Mesendoderm (in vitro differentiated cells): ENCODE measurements at places on chromosomes 13 and 19.

DNA sequence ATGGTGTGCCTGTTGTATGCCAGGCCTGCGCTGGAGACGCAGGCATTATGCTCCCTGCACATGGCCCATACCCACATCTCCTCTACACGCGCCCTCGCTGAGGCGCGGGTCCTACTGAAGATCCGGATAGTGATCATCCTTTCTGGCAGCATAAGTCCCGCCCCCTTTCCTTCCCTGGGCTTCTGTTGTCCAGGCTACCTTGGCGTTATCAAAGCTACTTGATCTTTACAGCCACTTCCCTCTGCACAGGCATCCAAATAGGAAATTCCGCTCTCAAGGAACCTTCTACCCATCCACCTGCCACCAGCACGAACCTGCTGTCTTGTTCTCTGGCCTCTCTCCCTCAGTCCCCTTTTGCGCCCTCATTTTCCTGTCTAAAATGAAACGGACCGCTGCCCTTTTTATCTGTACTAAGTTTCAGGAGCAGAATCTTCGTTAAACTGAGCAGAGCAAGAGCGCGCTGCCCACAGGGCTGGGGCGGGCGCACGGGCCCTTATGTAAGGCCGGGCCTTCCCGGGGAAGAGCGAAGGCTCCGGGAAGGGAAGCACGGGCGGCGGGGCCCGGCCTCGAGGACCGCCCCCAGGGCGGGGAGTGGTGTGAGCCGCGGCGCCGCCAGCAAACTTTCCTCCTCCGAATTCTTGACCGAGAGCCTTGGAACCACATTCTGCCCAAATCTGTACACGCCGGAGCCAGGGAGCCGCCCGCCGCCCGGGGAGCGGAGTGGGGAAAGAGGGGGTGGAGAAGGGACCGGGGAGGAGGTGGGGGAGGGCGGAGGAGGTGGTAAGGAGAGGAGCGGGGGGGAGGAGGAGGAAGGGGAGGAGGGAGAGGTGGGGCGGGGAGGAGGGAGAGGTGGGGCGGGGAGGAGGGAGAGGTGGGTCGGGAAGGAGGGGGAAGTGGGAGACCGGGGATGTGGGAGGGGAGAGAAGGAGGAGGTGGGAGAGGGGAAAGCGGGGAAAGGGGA lies 920 bp upstream of the UBE2L5 start:
- H3K27ac ChIP-seq: peak overlapping the region; percentile 94
- peak; percentile 83 for DNase-seq
- no peaks in the 10 kb centered on the region for H3K36me3 ChIP-seq
- peaks cover 3% of the 10 kb centered on the region for H3K4me1 ChIP-seq

DNA sequence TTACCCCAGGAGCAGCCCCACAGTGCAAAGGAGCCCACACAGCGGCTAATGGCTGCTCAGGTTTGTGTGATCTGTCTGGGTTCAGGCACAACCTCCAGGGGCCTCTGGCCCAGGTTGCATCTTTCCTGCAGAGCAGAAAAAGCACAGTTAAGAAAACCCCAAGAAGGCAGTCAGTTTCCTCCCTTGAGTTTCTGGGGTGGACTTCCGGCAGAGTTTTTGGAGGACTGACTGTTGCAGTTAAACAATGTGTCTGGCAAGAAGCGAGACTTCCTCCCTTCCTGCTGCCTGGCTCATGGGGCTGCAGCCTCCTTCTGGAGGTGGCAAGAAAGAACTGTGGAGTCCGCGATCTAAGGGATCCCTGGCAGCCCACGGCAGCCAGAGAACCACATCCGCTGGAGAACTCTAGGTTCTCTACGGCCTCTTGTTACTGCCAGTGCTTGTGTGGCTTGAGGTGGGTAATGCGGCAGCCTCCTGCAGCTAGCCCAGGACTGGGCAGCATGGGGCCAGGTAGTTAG lies 114.4 kb downstream of the ZDHHC20 start:
- no peaks in the 10 kb centered on the region for H3K27me3 ChIP-seq
- DNase-seq: no peak
- H3K4me1 ChIP-seq: no peaks in the 10 kb centered on the region
- H3K4me3 ChIP-seq: no peak overlapping the region
- no peak overlapping the region for H3K27ac ChIP-seq
- no peaks in the 10 kb centered on the region for H3K36me3 ChIP-seq

DNA sequence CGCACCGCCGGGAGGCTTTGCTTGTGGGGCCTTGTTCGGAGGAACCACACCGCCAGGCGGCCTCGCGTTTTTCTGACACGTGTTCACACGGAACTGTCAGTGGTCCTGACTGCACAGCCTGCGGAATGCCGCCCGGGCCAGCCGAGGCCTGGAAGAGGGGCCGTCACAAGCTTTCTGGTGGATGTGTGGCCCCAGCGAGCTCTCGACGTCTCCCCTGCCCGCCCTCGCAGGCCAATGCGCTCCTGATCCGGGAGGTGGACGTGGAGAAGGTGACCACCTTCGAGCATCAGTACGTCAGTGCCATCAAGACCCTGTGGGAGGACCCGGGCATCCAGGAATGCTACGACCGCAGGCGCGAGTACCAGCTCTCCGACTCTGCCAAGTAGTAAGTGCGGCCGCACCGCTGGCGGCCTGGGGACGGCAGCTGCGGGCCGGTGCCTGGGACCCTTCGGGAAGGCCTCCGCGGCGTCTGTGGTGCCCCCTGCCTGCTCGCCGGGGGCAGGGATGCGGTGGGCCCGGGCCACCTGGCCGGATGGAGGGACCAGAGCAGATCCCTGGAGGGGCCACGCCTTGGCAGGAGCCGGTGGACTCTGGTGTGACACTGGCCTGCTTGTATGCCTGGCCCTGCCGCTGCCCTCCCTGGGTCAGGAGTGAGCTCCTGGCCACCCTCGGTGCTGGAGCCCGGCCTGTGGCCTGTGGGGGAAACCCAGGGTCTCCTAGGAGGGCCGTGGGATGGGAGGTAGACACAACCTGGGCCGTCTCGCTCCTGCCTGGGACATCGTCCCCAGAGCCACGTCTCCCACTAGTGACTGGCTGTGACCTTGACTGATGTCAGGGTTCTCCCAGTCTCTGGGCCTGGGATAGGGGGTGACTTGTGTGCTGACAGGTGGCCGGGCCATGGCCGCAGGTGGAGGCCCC lies 19.2 kb downstream of the GNA11 start:
- H3K27ac ChIP-seq: no peak overlapping the region
- H3K4me3 ChIP-seq: no peak overlapping the region
- H3K36me3 ChIP-seq: no peaks in the 10 kb centered on the region
- no peaks in the 10 kb centered on the region for H3K27me3 ChIP-seq
- no peaks in the 10 kb centered on the region for H3K4me1 ChIP-seq
- DNase-seq: no peak

GRCh38 chr19:3034656-3035541 lies 5.8 kb upstream of the TLE2 start:
- H3K27ac ChIP-seq: peak overlapping the region; percentile 16
- H3K36me3 ChIP-seq: no peaks in the 10 kb centered on the region
- peaks cover 14% of the 10 kb centered on the region for H3K4me1 ChIP-seq
- peak; percentile 76 for DNase-seq
- H3K4me3 ChIP-seq: peak overlapping the region; percentile 41

DNA sequence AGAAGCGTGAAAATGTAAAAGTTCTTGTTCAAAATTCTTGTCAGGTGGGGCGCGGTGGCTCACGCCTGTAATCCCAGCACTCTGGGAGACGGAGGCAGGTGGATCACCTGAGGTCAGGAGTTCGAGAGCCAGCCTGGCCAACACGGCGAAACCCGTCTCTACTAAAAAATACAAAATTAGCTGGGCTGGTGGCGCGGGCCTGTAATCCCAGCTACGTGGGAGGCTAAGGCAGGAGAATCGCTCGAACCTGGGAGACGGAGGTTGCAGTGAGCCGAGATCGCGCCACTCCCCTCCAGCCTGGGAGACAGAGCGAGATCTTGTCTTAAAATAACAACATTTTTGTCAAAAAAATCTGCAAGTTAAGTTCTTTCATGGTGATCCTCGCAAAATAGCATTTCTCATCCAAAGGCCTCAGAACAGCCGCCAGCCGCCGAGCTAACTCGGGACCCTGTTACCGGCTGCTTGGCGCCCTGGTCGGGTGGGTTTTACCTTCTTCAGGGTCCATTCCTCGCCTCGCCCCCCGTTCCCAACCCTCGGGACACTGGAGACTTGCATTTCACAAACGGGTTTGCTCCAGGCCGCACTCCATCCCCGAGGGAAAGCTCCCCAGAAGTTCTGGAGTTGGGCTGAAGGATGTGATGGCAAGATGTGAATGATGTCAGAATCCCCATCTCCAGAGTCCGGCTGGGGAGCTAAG lies 1.6 kb downstream of the LATS2 start:
- no peaks in the 10 kb centered on the region for H3K27me3 ChIP-seq
- peak overlapping the region; percentile 86 for H3K4me3 ChIP-seq
- H3K36me3 ChIP-seq: no peaks in the 10 kb centered on the region

GRCh38 chr19:1163283-1163933 lies 10.7 kb downstream of the SBNO2 start:
- no peaks in the 10 kb centered on the region for H3K36me3 ChIP-seq
- H3K27me3 ChIP-seq: no peaks in the 10 kb centered on the region
- no peak overlapping the region for H3K4me3 ChIP-seq
- H3K27ac ChIP-seq: no peak overlapping the region
- DNase-seq: no peak

- no peak overlapping the region for H3K4me3 ChIP-seq
- no peak overlapping the region for H3K27ac ChIP-seq
- H3K36me3 ChIP-seq: no peaks in the 10 kb centered on the region
- DNase-seq: peak; percentile 50
Measured at GRCh38 chr13:96958286-96958891, 35.9 kb downstream of the OXGR1 start.

DNA sequence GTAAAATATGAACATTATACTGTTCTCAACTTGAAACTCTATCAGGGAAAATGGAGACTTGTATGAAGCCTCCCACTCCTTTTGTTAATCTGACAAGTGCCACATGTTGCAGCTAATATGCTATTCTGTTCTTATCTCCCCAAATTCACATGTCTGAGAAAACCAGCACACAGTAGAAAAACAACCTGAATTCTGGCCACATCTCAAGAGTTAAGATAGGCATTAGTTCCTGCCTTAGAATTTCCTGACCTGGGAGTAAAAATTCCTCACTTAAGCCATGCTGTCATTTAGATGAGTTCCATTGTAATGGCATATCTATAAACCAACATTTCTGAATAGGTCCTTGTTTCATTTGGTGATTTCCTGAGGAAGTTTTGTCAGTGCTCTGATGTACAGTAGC lies 1098.5 kb downstream of the EFNB2 start:
- no peak overlapping the region for H3K4me3 ChIP-seq
- H3K27me3 ChIP-seq: no peaks in the 10 kb centered on the region
- peak; percentile 87 for DNase-seq
- H3K36me3 ChIP-seq: no peaks in the 10 kb centered on the region
- H3K4me1 ChIP-seq: no peaks in the 10 kb centered on the region
- H3K27ac ChIP-seq: no peak overlapping the region

DNA sequence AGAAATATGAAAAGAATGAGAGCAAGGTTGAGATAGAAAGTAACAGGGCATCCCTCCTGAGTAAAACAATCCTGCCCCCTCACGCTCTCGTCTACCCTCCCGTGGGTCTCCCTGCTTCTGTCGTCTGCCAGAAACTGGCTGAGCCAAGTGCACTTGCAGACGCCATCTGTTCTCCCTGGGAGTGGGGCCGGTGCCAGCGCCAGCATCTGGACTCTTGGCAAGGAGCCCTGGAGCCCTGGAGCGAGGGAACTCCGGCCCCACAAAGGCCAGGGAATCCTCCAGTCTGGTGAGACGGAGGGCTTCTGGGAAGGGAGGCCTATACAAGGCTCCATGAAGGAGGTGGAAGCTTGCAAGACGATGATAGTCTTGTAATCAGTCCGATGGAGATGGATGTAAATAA lies 2.3 kb upstream of the TMEM91 start:
- H3K27ac ChIP-seq: no peak overlapping the region
- no peak overlapping the region for H3K4me3 ChIP-seq
- no peaks in the 10 kb centered on the region for H3K36me3 ChIP-seq
- no peaks in the 10 kb centered on the region for H3K27me3 ChIP-seq
- DNase-seq: no peak

DNA sequence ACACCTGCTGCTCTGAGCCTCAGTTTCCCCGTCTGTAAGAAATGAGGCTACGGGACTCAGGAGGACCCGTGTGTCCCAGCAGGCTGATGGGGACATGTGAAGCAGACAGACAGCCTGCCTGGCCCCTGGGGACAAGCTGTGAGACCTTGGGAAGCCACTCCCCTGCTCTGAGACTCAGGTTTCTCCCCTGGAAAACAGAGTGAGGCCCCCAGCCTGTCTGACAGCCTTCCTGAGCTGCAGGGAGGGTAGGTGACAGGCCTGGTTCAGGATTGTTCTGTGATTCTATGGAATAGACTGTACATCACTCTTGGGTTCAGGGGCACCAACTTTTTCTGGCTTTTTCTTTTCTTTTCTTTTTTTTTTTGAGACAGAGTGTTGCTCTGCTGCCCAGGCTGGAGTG lies 2.9 kb upstream of the NTF4 start:
- peaks cover 4% of the 10 kb centered on the region for H3K27me3 ChIP-seq
- H3K36me3 ChIP-seq: no peaks in the 10 kb centered on the region
- no peak overlapping the region for H3K4me3 ChIP-seq
- H3K4me1 ChIP-seq: peaks cover 6% of the 10 kb centered on the region
- DNase-seq: no peak

DNA sequence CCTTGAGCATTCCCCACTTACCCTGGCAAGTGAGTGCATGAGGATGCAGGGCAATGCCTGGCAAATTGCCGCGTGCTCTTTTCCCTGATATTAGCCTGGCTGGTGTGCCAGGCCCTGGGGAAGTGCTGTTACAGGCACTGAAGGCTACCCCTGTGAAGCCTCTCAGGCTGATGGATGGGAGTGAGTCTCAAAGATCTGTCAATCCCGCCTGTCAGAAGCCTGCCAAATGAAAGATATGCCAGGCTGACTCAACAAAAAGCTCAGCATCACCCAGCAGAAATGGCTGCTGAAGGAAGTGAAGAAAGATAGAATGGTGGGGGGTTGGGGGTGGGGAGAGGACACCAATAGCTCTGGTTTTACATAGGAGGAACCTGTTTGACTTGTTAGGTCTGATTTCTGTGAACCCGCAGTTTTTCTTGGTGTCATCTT lies 112.1 kb downstream of the LACC1 start:
- peak; percentile 34 for DNase-seq
- peaks cover 3% of the 10 kb centered on the region for H3K4me1 ChIP-seq
- no peaks in the 10 kb centered on the region for H3K36me3 ChIP-seq

GRCh38 chr19:4019578-4019977 lies 12.0 kb downstream of the PIAS4 start:
- no peaks in the 10 kb centered on the region for H3K36me3 ChIP-seq
- H3K4me3 ChIP-seq: no peak overlapping the region
- no peak overlapping the region for H3K27ac ChIP-seq
- H3K4me1 ChIP-seq: no peaks in the 10 kb centered on the region

DNA sequence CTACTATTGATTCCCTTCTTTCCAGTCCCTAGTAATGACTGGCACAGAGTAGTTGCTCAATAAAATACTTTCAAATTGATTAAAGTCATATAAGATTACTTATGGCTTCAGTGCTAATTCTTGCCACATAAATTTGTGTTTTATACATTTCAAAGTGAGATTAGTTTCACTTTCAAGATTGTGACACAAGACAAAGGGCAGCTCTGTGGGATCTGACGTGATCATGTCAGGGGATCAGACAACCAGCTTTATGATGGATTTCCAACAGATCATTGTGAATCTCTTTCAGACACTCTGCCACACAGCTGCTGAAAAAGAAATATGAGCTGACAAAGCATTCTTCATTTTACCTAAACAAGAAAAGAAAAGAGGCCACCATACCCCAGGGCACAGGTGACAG lies 73.4 kb upstream of the POMP start:
- no peak overlapping the region for H3K27ac ChIP-seq
- no peak overlapping the region for H3K4me3 ChIP-seq
- peaks cover 2% of the 10 kb centered on the region for H3K4me1 ChIP-seq
- no peaks in the 10 kb centered on the region for H3K27me3 ChIP-seq
